ENCODE measurements at places on chromosomes 7 and 10. TPM values are rescaled to one million over a fixed set of nuclear protein-coding genes. Genes with fewer than 3 reads are reported as not detected.

DNA sequence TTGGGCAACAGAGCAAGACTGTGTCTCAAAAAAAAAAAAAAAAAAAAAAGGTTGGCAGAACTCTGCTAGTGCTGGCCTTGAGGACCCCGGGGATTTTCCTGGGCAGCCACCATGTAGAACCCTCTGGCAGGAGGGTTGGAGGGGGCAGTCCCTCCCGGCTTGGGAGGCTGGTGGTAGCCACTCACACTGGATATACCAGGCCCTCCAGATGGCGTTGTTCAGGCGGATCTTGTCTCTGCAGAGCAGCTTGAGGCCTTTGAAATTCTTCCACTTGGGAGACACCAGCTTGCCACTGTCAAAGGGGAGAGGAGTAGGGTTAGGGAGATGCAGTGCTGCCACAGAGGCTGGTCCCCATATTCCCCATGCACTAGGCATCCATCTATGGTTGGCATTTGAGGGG, 8.4 kb downstream of the MLXIPL start:
- H3K36me3 ChIP-seq = peaks cover 4% of the 10 kb centered on the region
- no peak for DNase-seq
- peaks cover 9% of the 10 kb centered on the region for H3K4me1 ChIP-seq
- no peak overlapping the region for H3K4me3 ChIP-seq

GRCh38 chr7:98250789-98251188, 1.2 kb downstream of the TECPR1 start:
- H3K4me1 ChIP-seq = peaks cover 8% of the 10 kb centered on the region
- H3K27ac ChIP-seq = peak overlapping the region; percentile 82
- no peak for DNase-seq

GRCh38 chr10:47261556-47261955, 38.4 kb upstream of the GDF10 start:
- no peak overlapping the region for H3K4me3 ChIP-seq
- H3K4me1 ChIP-seq = no peaks in the 10 kb centered on the region
- DNase-seq = no peak
- peaks cover 73% of the 10 kb centered on the region for H3K27me3 ChIP-seq
- H3K27ac ChIP-seq = no peak overlapping the region

DNA sequence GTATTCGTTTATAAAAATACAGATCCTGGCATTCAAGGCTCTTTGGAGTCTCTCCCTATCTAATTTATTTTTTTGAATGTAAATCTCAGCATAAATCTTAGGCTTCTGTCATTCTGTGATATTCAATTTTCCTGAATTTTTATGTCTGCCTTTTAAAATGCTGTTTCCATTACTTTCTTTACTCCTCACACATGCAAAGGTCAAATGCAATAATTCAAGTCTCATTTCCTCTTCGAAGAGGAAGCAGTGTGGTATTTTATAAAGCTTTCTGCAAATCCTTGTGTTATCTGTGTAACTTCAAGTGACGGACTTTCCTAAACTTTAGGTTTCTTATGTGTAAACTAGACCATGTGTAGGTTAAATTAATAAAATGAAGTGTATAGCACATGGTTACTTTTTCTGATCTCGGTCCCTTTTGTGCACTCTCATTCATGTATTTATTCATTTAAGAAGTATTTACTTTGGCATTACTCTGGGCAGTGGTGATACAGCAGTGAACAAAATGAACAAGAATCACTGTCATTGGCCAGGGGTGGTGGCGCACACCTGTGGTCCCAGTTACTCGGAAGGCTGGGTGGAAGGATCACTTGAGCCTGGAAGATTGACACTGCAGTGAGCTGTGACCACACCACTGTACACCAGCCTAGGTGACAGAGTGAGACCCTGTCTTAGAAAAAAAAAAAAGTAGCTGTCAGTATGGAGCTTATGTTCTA, 332.2 kb downstream of the EXOC4 start:
- H3K27me3 ChIP-seq = no peaks in the 10 kb centered on the region
- peaks cover 7% of the 10 kb centered on the region for H3K36me3 ChIP-seq
- no peaks in the 10 kb centered on the region for H3K4me1 ChIP-seq

- H3K4me1 ChIP-seq = no peaks in the 10 kb centered on the region
- no peak overlapping the region for H3K4me3 ChIP-seq
- H3K27me3 ChIP-seq = no peaks in the 10 kb centered on the region
- DNase-seq = no peak
- H3K27ac ChIP-seq = no peak overlapping the region
- H3K36me3 ChIP-seq = no peaks in the 10 kb centered on the region
These were observed 87.7 kb downstream of the NKX6-2 start for GRCh38 chr10:132698211-132698751.

- H3K4me1 ChIP-seq = no peaks in the 10 kb centered on the region
- DNase-seq = no peak
- H3K27ac ChIP-seq = no peak overlapping the region
- no peaks in the 10 kb centered on the region for H3K27me3 ChIP-seq
- H3K36me3 ChIP-seq = peaks cover 5% of the 10 kb centered on the region
These were observed 27.7 kb downstream of the DENND11 start for GRCh38 chr7:141674171-141674671.

DNA sequence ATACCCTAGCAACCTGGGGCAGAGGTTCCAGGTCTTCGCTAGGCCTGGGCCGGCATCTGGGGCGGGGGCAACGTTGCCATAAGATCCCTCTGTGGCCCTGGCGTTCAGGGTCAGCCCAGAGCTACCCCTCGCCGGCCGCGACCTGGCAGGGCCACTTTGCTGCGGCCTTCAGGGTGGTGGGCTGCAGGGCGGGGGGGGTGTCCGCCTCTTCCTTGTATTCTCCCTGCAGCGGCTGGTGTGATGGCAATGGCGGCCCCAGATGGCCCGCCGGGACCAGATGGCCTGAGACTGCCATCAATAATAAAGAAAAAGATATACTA, 539.2 kb upstream of the POT1 start:
- no peaks in the 10 kb centered on the region for H3K27me3 ChIP-seq
- no peak overlapping the region for H3K27ac ChIP-seq
- no peak overlapping the region for H3K4me3 ChIP-seq
- DNase-seq = no peak
- H3K36me3 ChIP-seq = no peaks in the 10 kb centered on the region

- no peak for DNase-seq
- H3K27me3 ChIP-seq = peaks cover 52% of the 10 kb centered on the region
- H3K4me1 ChIP-seq = peaks cover under 1% of the 10 kb centered on the region
These were observed 600 bp upstream of the LGI1 start for GRCh38 chr10:93757136-93757535.

GRCh38 chr10:16689227-16689626, 128.0 kb downstream of the RSU1 start:
- H3K4me1 ChIP-seq = no peaks in the 10 kb centered on the region
- H3K27me3 ChIP-seq = no peaks in the 10 kb centered on the region
- no peak overlapping the region for H3K27ac ChIP-seq
- H3K36me3 ChIP-seq = no peaks in the 10 kb centered on the region

DNA sequence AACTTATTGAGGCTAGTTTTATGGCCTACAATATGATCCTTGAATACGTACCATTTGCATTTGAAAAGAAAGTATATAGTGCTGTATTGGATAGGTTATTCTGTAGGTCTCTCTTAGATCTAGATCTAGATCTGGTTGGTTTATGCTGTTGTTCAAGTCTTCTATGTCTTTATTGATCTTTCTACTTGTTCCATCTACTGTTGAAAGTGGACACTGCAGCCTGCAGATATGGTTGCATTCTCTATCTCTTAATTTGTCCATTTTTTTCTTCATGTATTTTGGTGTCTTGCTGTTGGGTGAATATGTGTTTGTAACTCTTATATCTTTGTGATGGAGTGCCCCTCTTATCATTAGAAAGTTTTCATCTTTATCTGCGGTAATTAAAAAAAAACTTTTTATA, 139.4 kb upstream of the PCDH15 start:
- H3K4me3 ChIP-seq = no peak overlapping the region
- no peaks in the 10 kb centered on the region for H3K27me3 ChIP-seq
- DNase-seq = no peak

GRCh38 chr10:62723375-62723774, 81.1 kb upstream of the ADO start:
- H3K36me3 ChIP-seq = no peaks in the 10 kb centered on the region
- no peak for DNase-seq
- H3K4me3 ChIP-seq = no peak overlapping the region
- no peaks in the 10 kb centered on the region for H3K27me3 ChIP-seq
- no peaks in the 10 kb centered on the region for H3K4me1 ChIP-seq

DNA sequence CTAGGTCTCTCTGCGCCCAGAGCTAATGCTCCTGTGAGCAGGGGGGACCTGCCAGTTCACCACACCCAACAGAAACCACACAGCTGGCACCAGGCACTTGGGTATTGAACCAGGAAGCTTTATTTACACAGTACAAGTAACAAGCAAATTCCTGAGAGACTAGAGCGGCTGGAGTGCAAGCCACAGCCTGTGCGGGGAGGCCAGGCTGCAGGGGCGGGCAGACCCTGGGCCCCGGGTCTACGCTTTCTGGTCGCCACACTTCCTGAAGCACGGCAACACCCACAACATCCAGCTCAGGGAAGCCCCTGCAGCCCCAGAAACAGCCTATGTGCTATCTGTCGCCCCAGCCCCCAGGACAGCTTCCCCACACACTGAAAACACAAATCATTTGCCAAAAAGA, 125.0 kb downstream of the FAM53B start:
- peak; percentile 42 for DNase-seq
- H3K36me3 ChIP-seq = peaks cover 6% of the 10 kb centered on the region
- no peak overlapping the region for H3K27ac ChIP-seq

Gene INA
- total RNA-seq = 1.3 TPM

Gene PDK4
- total RNA-seq = 6.5 TPM

Gene SEMA3C
- 67.7 TPM for total RNA-seq

Gene CYP26C1
- total RNA-seq = 0.39 TPM

Gene NMT2
- total RNA-seq = 7.5 TPM

Gene DKK1
- 122 TPM for total RNA-seq

Gene AKR1D1
- not detected for total RNA-seq

Gene CYREN
- total RNA-seq = 89.0 TPM

Gene GPR26
- total RNA-seq = not detected
